Activated naive CD4-positive, alpha-beta T cell treated with Interleukin-2 at 50 U/mL for 16 hours (primary cell): ENCODE measurements at places on chromosomes 13 and 19.

GRCh38 chr13:93875547-93875946 lies 603.9 kb downstream of the DCT start:
- no peak for DNase-seq

GRCh38 chr19:16829822-16830289 lies 658 bp downstream of the SIN3B start:
- DNase-seq: no peak

GRCh38 chr19:46630586-46631205 lies 5.3 kb downstream of the GNG8 start:
- no peak for DNase-seq

DNA sequence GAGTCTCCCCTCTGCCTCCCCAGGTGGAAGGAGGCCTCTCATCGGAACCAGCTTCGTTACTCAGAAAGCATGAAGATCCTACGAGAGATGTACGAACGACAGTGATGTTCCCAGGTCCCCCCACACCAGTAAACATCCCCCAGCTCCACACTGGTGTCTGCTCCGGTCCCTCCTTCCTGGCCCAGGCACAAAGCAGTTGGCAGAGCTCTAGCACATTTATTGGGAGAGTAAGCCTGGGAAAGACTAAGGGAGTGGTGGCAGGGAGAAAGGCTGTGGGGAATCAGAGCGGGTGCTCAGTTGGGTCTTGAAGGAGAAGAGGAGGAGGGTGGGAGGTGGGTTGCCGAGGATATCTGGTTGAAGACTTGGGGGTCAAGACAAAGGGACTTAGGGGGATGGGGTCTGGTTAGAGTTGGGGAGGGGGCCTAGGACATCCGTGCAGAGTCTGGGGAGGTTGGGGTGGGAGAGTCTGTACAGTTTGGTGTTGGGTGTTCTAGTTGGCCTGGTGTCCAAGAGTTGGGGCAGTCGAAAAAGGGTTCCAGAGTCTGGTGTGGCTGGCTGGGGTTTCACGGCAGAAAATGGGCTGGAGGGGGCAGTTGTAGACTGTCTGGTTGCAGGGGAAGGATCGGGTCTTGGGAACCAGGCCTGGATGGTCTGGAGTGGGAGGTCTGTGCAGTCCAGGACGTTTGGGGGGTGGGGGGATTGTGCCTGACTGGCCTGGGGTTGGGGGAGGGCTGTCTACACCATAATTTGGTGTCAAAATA lies 2.3 kb downstream of the HSPB6 start:
- no peak for DNase-seq

GRCh38 chr13:44147648-44148047 lies 226.0 kb upstream of the SERP2 start:
- no peak for DNase-seq

- DNase-seq: no peak
These were observed 9.0 kb downstream of the RASIP1 start for GRCh38 chr19:48731452-48731851.

- no peak for DNase-seq
These were observed 78.8 kb upstream of the TPP2 start for GRCh38 chr13:102517959-102518358.

GRCh38 chr13:86792153-86792651 lies 879.0 kb upstream of the SLITRK5 start:
- DNase-seq: no peak

GRCh38 chr13:102707467-102707866 lies 12.6 kb upstream of the METTL21C start:
- no peak for DNase-seq

DNA sequence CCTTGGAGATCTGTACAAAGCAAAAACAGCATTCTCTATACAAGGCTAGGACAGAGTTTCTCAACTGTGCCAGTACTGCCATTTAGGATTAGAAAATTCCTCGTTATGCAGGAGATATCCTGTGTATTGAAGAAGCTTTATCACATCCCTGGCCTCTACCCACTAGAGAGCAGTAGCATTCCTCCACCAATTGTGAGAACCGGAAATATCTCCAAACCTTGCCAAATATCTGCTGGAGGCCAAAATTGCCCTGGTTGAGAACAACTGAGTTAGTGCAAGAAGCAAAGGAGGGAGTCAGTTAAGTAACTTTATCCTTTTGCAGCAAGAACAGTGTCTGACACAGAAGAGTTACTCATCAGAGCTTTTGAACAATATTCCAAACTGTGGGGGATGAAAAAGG lies 16.2 kb upstream of the FREM2 start:
- DNase-seq: no peak
